A549 treated with RU486 at 1 μM for 4 hours (cell line): ENCODE measurements at places on chromosomes 4 and X. TPM values are rescaled to one million over a fixed set of nuclear protein-coding genes. Genes with fewer than 3 reads are reported as not detected.

Gene ANXA10
- total RNA-seq, result 2.3 to 4.1 TPM (median 3.4 TPM) in 5 replicates

Gene NLRP2B
- not detected in 5 replicates for total RNA-seq

Gene FRMPD4
- total RNA-seq, result 0.03 to 0.09 TPM (median 0.06 TPM) in 5 replicates

Gene YIPF6
- total RNA-seq, result 28.2 to 36.7 TPM (median 30.7 TPM) in 5 replicates

Gene SCRG1
- not detected in 5 replicates for total RNA-seq

Gene RRH
- total RNA-seq, result 0.06 TPM in 1 of 5 replicates, not detected in the others

Gene SORBS2
- 0.20 to 0.43 TPM in 2 of 5 replicates, not detected in the others for total RNA-seq

Gene CCNG2
- 1.8 to 5.9 TPM (median 5.4 TPM) in 5 replicates for total RNA-seq

Gene XKRX
- 0.20 to 0.30 TPM (median 0.27 TPM) in 5 replicates for total RNA-seq

Gene RTL5
- total RNA-seq, result 1.9 to 2.9 TPM (median 2.4 TPM) in 5 replicates

Gene MYOZ2
- not detected in 5 replicates for total RNA-seq

Gene GUCY1A1
- not detected in 5 replicates for total RNA-seq

Gene DUSP21
- total RNA-seq, result not detected in 5 replicates

Gene FAM184B
- 0.03 to 0.05 TPM (median 0.03 TPM) in 4 of 5 replicates, not detected in the other for total RNA-seq

Gene HSFX4
- not detected in 5 replicates for total RNA-seq

Gene SPANXN4
- total RNA-seq, result not detected in 5 replicates

Gene LRBA
- total RNA-seq, result 5.1 to 8.3 TPM (median 7.3 TPM) in 5 replicates

Gene CXCL8
- 8.0 to 17.8 TPM (median 13.6 TPM) in 5 replicates for total RNA-seq

Gene TBX22
- not detected in 5 replicates for total RNA-seq

Gene EMCN
- total RNA-seq, result not detected in 5 replicates

Gene MFAP3L
- total RNA-seq, result 3.0 to 6.0 TPM (median 3.9 TPM) in 5 replicates

Gene BTC
- 1.0 to 1.3 TPM (median 1.3 TPM) in 5 replicates for total RNA-seq

Gene HTRA3
- total RNA-seq, result 14.4 to 20.0 TPM (median 17.9 TPM) in 5 replicates

Gene RTL9
- total RNA-seq, result 0.03 to 0.08 TPM (median 0.06 TPM) in 5 replicates

Gene FAT1
- 127 to 188 TPM (median 145 TPM) in 5 replicates for total RNA-seq

Gene IL3RA
- 0.15 to 0.30 TPM (median 0.21 TPM) in 5 replicates for total RNA-seq

Gene AFM
- total RNA-seq, result not detected in 5 replicates

Gene UTP14A
- 44.3 to 60.0 TPM (median 47.2 TPM) in 5 replicates for total RNA-seq

Gene TRAM1L1
- 0.32 to 0.74 TPM (median 0.61 TPM) in 5 replicates for total RNA-seq

Gene TCEANC
- 0.53 to 0.80 TPM (median 0.73 TPM) in 5 replicates for total RNA-seq

Gene UGT2A3
- 0.09 to 0.15 TPM (median 0.13 TPM) in 4 of 5 replicates, not detected in the other for total RNA-seq

Gene DUSP9
- total RNA-seq, result 0.89 to 2.1 TPM (median 1.4 TPM) in 5 replicates

Gene RP2
- total RNA-seq, result 5.7 to 13.5 TPM (median 11.5 TPM) in 5 replicates

Gene USP27X
- 3.4 to 5.0 TPM (median 4.3 TPM) in 5 replicates for total RNA-seq

Gene HSFX2
- total RNA-seq, result 0.13 to 0.55 TPM in 2 of 5 replicates, not detected in the others

Gene EREG
- 18.7 to 53.5 TPM (median 45.9 TPM) in 5 replicates for total RNA-seq

Gene CYSLTR1
- total RNA-seq, result not detected in 5 replicates

Gene HPSE
- 1.1 to 1.8 TPM (median 1.3 TPM) in 5 replicates for total RNA-seq

Gene AMBN
- total RNA-seq, result not detected in 5 replicates

Gene HSPA4L
- 5.6 to 9.3 TPM (median 8.5 TPM) in 5 replicates for total RNA-seq

Gene VCX3B
- total RNA-seq, result not detected in 5 replicates

Gene COX7B2
- total RNA-seq, result not detected in 5 replicates

Gene NRK
- total RNA-seq, result not detected in 5 replicates

Gene WDR17
- 0.86 to 2.0 TPM (median 1.4 TPM) in 5 replicates for total RNA-seq
